Stimulated activated CD4-positive, alpha-beta T cell treated with anti-CD3 and anti-CD28 coated beads, Interleukin-2, amount 100 ng/mL, for 4 hours (primary cell): ENCODE measurements at places on chromosomes 5 and 9.

- DNase-seq = no peak
Observed at GRCh38 chr9:112093147-112093869, 81.8 kb downstream of the SUSD1 start.

- DNase-seq = no peak
Observed at GRCh38 chr5:141814064-141814964, 63.9 kb downstream of the PCDH1 start.

DNA sequence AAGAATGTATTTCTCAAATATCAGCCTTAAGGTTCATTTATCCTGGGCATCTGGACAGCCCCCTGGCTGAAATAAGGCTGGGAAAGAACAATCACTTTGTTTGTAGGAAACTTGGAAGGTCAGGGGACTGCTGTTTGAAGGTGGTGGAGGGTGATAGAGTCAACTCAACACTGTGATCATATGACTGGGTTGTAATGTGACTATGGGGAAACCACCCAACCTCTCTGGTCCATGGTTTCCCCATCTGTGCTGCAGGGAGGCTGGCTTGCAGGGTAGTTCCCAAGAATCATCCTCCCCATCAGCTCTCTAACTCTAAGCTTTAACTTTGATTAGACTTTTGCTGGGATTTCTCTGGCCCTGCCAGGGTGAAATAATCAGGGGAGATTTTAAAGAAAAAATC, 10.0 kb downstream of the INSYN2B start:
- no peak for DNase-seq

- DNase-seq = no peak
Observed at GRCh38 chr5:56460195-56460546, 227.0 kb upstream of the ANKRD55 start.

GRCh38 chr5:133821311-133821741, 147.1 kb downstream of the C5orf15 start:
- no peak for DNase-seq

DNA sequence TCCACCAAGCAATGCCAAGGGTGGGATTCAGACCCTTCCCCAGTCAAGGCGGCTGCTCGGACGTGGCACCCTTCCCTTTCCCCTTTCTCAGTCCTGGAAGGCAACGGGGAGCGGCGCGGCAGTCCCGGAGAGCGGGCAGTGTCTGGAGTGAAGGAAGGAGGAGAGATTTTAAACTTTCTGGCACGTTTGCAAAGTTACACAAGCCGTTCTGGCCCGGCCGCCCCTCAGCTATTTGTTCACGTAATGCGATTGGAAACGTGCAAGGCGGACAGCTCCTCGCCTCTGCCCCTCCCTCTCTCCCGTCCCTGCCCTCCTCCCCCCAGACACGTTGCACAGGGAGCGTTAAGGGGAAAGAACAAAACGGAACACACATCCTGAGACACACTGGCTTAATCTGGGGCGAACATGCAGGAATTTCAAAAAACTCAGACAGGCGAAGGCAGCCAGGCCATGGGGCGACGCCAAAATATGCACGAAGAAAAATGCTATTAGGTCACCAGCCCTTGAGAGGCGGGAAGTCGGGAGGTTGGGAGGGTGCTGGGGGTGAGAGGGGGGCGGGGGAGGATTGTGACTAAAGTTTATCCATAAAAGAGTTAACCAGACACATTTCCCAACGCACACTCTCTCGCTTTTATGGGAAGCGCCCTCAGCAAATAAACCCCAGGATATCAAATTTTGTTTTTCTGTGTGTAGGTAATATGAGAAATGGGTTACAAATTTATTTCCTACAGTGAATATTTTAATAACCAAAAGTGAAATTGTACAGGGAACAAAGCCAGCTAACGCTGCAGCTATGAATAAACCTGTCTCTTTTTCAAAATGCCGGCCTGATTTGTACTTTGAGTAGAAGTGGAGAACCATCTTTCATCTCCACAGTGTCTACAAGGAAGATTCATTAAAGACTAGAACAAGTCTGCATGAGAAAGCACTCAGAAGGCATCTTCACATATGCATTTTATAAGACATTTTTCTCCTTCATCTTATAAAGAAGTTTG, at the start of gene LOX:
LOX (minus strand) TSS at position 144 of the 995 bp plus-strand sequence. CDS start 274 bp downstream, outside the sequence.
- no peak for DNase-seq

DNA sequence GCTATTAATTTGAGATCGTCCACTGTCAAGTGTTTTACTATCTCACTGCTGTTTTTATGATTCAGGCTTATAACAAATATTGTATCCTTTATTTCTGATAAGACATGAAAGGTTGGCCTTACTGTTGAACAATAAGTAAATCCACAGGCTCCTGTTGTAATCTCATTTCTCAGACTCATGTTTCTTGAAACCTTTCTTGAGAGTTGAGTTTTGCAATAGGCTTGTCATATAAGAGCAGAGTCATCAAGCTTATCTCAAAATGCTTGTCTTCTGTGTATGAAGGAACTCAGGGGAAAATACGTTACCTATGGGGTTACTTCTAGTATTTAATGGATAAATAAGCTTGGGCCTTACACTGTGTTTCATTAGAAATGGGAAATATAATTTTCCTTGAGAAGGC, 9.2 kb upstream of the TLX3 start:
- no peak for DNase-seq

GRCh38 chr9:92155221-92155620, 40.0 kb upstream of the SPTLC1 start:
- no peak for DNase-seq

GRCh38 chr5:15388866-15389265, 111.1 kb upstream of the FBXL7 start:
- DNase-seq = no peak

DNA sequence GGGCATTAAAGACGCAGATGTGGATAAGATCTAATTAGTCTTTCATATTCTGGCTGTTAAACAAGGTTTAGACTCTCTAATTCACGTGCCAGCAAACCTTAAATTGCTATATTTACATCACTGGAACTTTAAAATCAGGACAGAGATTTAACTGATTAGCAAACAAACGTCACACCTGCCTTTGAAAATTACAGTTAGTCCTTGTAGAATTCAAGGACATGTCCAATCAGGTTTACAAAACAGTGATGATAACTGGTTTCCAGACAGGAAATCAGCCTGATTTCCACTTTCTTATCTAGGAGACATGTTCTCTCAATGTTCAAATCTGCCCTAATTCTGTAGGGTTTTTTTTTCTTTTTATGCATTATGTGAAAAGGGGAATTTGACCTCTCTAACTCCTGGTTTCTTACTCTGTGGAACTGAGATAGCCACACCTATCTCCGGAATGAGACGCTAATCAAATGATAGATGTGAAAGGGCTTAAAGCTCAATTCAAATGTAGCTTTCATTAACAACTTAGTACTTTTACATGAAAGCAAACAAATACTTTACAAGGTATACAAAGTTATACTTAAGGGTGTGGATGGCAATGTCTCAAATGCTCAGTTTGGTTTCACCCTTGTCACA, 26.5 kb downstream of the SPINK5 start:
- DNase-seq = no peak

GRCh38 chr5:125455041-125455440, 708.6 kb upstream of the ZNF608 start:
- no peak for DNase-seq

GRCh38 chr5:115872447-115872846, 30.7 kb downstream of the AP3S1 start:
- no peak for DNase-seq

- DNase-seq = no peak
Observed at GRCh38 chr9:115276621-115277020, 158.7 kb upstream of the TNC start.

GRCh38 chr5:158162479-158163034, 303.6 kb upstream of the CLINT1 start:
- no peak for DNase-seq

DNA sequence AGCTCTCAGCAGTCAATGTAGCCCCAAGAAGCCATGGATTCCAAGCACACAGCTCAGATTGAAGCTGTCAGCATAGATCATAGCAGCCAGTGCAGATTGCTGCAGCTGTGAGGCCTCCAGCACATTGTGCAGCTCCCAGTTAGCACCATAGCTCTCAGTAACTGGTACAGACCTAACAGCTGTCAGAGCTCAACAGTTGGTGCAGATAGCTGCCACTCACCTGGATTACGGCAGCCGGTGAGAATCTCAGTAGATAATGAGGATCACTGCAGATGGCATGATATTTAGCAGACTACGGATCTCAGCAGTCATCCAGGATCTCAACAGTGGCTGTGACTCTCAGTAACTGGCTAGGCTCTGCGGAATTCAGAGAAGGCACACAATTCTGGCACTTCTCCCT, 500.4 kb downstream of the TUSC1 start:
- no peak for DNase-seq

GRCh38 chr5:53884417-53884816, 324.0 kb downstream of the NDUFS4 start:
- DNase-seq = no peak

GRCh38 chr5:176410486-176411180, 5.7 kb downstream of the CLTB start:
- no peak for DNase-seq

DNA sequence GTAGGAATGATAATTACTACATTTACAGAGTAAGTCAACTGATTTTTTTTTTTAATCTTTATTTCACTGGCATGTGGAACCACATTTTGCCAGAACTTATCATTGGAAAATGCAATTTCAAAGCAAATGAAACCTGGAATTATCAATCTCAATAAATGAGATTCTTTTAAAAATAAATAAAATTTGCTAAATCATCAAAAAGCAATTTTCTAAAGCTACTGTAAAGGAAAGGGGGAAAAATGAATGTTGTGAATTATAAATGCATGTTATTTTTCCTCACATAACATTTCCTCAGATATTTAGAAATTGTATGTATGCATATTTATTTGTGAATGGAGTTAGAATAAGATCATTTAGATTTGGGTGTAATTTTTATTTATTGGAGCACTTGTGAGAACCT, 89.9 kb upstream of the GRHPR start:
- no peak for DNase-seq

- DNase-seq = no peak
Observed at GRCh38 chr9:37511016-37512010, 25.6 kb downstream of the POLR1E start.

DNA sequence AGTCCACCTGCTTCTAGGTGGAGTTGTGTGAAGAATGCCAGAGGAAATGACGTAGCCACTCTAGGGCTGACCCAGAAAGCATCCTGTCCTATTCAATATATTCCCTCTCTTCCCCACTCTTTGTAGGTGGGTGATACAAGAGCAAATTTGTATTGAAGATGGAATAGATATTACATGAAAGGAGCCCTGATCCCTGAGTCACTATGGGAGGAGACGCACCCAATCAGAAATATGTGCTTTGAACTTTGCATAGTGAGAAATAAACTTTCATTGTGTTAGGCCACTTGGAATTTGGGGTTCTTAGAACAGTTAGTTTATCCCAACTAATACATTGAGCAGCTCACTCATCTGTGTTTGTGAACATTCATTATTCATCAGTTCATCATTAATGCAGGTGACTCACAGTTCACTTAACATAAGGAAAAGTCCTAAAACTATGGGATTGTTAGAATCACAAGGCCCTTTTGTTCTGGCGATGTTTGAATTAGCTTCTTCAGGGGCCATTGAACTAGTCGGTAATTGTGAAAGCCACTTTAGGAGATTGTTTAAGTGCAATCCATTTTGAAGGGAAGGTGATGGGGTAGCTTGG, 26.9 kb upstream of the NTRK2 start:
- no peak for DNase-seq
